ENCODE measurements at places on chromosomes 12 and 14.

- DNase-seq, result no peak
These were observed 111.9 kb upstream of the C14orf180 start for GRCh38 chr14:104467641-104468040.

- DNase-seq, result peak; percentile 43
These were observed 6.1 kb downstream of the CCDC184 start for GRCh38 chr12:48189331-48190125.

DNA sequence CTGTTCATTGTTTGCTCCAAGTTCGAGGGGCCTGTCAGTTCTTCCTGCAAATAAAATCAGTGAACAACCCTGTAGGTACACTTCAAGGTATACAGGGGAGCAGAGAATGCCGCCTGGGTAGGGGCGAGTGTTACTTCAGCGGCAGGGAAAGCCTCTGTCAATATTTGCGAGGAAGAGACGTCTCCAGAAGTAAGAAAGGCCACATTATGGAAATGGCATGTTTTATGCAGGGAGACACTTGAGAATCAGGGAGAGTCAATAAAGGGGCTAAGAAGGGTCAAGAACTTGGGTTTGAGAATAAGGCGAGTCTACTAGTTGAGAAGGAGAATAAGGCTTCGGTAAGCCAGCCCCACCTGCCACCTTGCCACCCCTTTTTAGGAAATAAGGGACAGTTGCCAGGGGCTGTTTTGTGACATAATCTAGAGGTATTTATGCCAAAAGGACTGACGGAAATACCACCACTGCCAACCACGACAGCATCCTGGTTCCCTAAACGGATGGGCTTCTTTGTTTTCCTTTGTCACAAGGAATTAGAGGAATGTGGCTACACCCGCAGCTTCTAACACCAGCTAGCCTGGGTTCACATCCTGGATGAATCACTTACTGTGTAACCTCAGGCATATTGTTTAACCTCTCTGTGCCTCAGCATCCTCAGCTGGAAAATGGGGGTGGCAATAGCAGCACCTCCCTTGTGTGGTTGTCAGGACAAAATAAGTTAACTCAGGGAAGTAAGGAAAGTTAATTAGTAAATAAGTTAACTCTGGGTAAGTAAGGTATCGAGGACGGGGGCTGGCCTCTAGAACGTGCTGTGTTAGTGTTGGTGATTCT, 67.7 kb downstream of the EID3 start:
- DNase-seq, result no peak

GRCh38 chr12:11652351-11653040, 3.0 kb downstream of the ETV6 start:
- DNase-seq, result no peak

DNA sequence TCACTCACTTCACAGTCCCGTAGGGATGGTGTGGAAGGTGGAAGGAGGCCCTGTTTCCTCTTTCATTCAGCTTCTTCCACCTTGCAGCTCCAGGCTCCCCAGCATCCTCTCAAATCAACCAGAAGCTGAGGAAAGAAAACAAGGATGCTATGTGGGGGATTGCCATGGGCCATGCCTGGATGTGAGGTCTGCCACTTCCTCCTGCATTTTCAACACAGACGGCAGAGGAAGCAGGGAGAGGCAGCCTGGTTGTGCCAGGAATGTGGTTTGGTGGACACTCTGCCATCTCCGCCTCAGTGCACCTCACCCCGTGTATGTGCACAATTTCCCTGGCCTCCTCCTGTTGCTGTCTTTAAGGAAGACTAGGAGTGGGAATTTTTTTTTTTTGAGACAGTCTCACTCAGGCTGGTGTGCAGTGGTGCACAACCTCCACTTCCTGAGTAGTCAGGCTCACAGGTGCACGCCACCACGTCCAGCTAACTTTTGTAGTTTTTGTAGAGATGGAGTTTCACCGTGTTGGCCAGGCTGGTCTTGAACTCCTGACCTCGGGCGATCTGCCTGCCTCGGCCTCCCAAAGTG, 99.2 kb downstream of the SLC15A4 start:
- no peak for DNase-seq

DNA sequence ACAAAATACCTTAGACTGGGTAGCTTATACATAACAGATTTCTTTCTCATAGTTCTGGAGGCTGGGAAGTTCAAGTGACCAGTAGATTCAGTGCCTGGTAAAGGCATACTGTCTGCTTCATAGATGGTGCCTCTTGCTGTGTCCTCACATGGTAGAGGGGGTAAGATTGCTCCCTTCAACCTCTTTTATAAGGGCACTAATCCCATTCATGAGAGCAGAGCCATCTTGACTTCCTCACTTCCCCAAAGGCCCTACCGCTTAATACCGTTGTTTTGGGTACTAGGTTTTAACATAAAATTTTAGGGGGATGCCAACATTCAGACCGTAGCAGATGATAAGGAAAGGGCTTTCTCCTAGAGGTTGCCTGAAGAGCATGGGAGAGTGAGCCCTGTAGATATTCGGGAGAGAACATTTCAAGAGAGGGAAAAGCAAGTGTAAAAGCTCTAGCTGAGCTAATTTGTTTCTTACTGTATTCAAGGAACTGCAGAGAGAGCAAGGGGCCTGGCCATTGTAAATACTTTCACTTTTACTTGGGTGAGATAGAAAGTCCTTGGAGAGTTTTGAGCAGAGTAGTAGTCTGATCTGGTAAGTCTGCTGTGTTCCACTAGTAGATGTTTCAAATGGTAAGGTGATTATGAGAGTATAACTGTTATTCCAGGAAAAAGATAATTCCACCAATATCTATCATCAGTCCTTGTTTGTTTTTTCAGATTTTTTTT, 27.3 kb downstream of the FRS2 start:
- no peak for DNase-seq

GRCh38 chr12:130151846-130152245, 10.4 kb upstream of the FZD10 start:
- DNase-seq, result no peak

DNA sequence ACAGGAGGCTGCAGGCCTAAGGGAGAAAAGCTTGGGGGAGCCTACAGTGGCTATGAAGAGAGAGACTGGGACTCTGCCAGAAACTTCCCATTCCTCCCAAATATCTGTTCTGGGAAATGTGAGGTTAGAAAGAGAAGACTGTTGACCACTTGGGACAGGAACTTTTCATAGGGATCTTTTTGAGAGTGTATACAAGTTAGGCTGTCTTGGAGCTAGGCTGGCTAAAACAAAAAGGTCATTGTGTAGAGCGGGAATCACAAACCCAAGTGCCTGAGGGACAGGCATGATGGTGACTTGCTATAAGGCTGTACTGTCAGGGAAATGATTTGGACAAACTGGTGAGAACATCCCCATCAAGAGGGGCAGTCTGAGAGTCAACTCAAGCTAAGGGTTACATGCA, 175.1 kb downstream of the GRIP1 start:
- DNase-seq, result no peak

DNA sequence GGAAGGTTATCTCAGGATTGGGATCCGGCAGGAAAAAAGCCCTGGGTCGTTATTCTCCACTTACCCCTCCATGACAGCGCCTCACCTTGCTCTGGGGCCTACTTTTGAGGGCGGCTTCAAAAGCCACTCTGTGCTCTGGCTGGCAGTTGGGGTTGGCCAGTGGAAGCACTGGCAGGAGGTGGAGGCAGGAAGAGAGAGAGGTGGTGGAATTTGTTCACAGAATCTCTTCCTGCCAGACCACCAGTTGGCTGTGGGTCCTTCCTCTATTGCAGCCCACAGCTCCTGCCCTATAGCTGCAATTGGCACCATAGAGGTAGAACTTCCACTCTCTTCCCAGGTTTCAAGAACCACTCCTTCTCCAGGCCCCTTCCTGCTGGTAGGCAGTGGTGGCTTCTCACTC, 32.7 kb upstream of the SDR39U1 start:
- DNase-seq, result no peak

DNA sequence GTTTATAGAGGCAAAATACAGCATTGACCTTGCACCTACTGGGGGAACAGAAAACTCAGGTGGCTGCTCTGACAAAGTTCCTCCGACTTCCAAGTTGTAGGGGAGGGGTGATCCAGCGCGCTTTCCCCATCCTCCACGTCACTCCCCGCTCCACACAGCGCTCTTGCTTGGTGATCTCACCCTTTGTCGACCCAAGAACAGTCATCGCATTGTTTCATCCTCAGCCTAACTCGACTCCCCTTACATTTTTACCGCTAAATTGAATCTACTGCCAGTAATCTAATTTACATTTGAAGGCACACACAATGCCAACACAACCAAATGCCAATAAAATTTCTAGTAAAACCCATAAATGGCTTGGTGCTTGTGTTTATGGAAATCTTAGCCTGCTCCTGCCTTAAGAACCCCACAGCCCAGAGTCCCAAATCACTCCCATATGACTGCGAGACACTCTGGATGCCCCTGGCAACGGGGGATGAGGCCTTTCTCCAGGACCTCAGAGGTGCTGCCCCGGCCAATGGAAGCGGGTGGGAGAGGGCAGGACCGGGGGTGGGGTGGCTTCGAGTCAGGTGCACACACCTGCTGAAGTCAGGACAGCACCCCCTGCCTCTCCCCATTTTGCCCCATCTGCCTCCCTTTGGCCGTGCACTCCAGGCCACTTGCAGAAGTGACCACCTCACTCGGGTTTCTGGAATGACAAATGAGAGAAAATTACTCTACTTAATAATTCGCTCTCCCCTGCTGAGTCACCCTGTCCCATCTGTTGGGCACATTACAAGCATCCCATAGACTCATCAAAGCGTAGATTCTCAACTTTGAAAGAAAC, 98.2 kb upstream of the GSC start:
- no peak for DNase-seq

DNA sequence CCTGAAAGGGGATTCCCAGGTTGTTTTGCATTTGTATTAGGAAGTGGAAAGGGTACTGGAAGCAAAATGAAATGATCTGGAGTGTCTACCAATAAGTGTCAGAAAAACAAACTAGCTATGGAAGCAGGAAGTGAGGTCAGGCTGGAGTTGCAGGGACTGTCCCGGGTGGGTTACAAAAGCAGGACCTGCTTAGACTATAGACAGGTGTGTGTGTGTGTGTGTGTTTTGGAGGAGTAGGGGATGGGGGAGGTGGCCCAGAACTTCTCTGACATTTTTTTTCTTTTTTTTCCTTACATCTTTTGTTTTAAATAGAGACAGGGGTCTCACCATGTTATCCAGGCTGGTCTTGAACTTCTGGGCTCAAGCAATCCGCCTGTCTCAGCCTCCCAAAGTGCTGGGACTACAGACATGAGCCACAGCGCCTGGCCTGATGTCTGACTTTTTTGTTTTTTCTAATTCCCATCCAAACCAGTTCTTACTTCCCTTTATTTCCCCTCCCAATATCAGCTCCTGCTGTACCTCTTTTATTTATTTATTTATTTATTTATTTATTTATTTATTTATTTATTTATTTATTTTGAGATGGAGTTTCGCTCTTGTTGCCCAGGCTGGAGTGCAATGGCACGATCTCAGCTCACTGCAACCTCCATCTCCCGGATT, 512 bp upstream of the RND1 start:
- no peak for DNase-seq

- no peak for DNase-seq
These were observed 106.8 kb downstream of the CALM1 start for GRCh38 chr14:90503582-90503981.

DNA sequence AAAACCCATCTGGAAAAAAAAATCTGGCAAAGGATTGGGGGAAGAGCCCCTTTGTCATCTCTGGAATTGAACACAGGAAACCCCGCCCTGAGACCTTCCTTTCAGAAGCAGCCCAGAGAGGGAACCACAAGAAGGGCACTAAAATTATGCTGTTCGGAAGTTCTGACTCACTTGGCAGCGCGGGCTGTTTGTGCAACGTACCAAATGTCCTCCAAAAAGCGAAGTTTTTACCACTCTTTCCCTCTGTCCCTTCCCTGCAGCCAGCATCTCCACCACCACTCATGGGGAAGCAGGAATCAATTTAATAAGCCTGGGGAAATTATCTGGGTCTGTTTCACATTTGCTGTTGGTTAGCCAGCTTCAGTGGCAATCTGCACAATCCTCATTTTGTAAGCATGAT, 3.2 kb upstream of the SYNE3 start:
- peak; percentile 43 for DNase-seq

DNA sequence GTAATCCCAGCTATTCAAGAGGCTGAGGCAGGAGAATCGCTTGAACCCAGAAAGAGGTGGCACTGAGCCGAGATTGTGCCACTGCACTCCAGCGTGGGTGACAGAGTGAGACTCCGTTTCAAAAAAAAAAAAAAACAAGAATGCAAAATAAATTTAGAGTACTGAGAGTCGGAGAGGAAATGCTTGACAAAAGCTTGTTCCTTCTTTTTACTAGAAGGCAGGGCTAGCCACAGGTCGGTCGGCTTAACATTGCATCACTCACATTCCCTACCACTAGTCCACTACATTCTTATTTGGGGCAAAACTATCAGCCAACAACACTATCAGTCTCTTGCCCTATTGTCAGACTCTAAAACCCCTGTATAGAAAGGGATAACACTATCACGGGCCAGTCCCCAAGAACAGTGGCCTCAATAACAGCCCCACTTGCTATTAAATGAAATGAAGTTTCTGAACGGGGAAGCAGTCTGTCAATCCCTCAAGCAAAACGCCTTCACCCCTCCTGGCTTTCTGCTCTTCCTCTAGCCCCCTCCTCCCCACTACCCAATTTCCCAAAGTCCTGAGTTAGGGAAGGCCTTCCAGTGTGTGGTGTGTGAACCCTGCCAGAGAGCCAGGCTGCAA, 1.0 kb downstream of the RNF41 start:
- no peak for DNase-seq

DNA sequence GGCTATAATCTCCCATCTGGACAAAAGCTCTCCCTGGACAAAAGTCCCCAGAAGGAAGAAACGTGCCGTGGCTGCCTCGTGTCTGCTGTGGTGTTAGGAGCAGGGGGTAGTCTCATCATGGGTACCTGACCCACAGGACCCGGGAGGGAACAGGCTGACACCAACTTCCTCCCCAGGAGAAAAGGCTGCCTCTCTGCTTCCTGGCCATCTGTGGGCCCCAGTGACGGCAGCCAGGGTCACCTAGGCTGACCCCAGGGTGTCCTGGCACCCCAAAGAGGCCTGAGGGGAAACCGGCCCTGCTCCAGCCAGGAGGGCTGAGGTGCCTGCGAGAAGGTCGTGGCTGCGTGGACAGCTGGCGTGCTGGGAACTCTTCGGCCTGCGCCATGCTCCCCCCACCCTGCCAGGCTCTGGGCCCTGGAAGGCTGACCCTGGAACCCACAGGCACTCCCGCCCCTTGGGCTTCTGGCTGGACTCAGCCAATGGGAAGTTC, 133.9 kb downstream of the RFLNA start:
- DNase-seq, result no peak

- DNase-seq, result peak; percentile 11
These were observed 172.8 kb downstream of the ETV6 start for GRCh38 chr12:11822081-11822834.

GRCh38 chr14:105745433-105746123, 219.2 kb downstream of the TMEM121 start:
- DNase-seq, result no peak
